ENCODE measurements at places on chromosomes 1 and 21. TPM values are rescaled to one million over a fixed set of nuclear protein-coding genes. Genes with fewer than 3 reads are reported as not detected.

DNA sequence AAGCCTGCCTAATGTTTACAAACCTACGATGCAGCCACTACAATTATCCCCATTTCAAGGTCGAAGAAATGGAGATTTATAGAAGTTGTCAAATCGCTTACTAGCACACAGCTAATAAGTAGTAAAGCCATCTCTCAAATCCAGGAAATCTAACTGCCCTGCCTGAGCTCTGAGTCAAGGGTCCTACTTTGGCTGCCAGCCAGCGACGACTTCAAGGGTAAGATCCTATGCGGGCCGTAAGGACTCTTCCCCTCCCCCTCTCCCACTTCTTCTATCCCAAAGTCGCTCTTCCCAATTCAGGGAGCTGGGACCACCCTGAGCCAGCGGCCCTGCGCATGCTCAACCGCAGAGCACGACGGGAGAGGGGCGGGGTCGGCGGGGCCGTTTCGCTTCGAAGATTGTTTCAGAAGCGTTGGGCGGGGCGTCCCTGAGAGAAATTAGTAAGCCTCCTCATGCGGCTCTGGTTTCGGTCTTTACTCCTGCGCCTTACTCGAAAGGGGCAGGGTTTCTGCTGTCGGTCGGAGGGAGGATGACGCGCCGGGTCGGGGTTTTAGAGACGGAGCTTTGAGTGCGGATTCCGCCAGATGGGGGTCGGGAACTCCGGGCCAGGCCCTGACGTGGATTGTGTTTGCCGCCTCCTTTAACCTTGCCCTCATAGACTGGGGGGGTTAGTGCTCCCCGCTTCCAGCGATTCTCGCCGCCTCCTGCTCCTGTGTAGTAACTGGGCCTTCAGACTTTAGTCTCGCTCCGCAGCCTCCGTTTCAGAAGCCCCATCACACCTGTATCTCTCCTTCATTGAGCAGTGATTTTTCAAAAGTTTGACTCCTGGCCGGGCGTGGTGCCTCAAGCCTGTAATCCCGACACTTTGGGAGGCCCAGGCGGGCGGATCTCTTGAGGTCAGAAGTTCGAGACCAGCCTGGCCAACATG is at the start of gene ZMYM1:
ZMYM1 (plus strand) TSS at position 383 of the 928 bp plus-strand sequence. CDS start 14,603 bp downstream, outside the sequence.
- DNase-seq: peak; percentile 84
- peak within 1 kb of the TSS; percentile 89 for H3K27ac ChIP-seq
- H3K36me3 ChIP-seq: no peaks in the 10 kb centered on the region
- peaks cover 20% of the 10 kb centered on the region for H3K4me1 ChIP-seq

- H3K36me3 ChIP-seq: no peaks in the 10 kb centered on the region
- DNase-seq: no peak
- H3K4me1 ChIP-seq: no peaks in the 10 kb centered on the region
- no peak overlapping the region for H3K27ac ChIP-seq
- H3K27me3 ChIP-seq: no peaks in the 10 kb centered on the region
- no peak overlapping the region for H3K4me3 ChIP-seq
Measured at GRCh38 chr1:115275216-115275615, 62.8 kb downstream of the NGF start.

- no peaks in the 10 kb centered on the region for H3K36me3 ChIP-seq
- no peak overlapping the region for H3K27ac ChIP-seq
- H3K27me3 ChIP-seq: no peaks in the 10 kb centered on the region
Measured at GRCh38 chr1:170735366-170736263, 71.7 kb downstream of the PRRX1 start.

DNA sequence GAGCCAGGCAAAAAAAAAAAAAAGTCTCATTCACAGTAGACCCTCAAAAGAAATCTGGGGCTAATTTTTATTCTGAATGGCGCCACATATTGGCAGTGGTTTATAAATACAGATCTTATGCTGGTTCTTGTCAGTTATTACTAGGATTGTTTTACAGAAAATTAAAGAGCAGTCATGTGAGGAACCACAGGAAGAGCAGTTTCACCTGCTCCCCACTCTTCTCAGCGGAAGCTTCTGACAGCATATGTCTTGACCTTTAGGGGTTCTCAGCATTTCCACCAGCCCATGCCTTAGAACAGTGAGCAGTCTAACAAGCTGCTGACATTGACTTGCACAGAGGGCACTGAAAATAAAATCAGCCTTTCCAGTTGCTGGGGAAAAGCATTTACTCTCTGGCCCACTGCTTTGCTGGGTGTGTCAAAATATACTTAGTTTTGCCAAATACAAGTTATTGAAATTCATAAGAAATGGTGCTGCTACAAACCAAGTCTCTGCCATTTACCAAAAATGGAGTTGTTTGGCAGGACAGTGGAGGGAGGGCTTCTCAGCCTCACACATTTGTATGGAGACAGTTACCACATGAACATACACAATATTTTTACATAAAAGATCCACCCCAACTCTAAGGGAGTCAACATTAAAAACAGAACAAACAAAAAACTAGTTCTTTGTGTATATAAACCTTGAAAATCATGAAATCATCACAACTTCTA is 144.2 kb downstream of the SYT2 start:
- H3K27me3 ChIP-seq: no peaks in the 10 kb centered on the region
- peaks cover 68% of the 10 kb centered on the region for H3K36me3 ChIP-seq
- H3K4me1 ChIP-seq: peaks cover 5% of the 10 kb centered on the region
- no peak for DNase-seq
- H3K4me3 ChIP-seq: no peak overlapping the region
- H3K27ac ChIP-seq: peak overlapping the region; percentile 74

The PTTG1IP gene
- total RNA-seq: 133 TPM

The SPTA1 gene
- total RNA-seq: not detected

GRCh38 chr21:38293765-38294164 is 37.0 kb downstream of the KCNJ15 start:
- H3K27ac ChIP-seq: no peak overlapping the region
- H3K36me3 ChIP-seq: no peaks in the 10 kb centered on the region
- H3K4me3 ChIP-seq: no peak overlapping the region
- peaks cover 20% of the 10 kb centered on the region for H3K4me1 ChIP-seq

GRCh38 chr1:224212618-224213061 is 29.6 kb downstream of the DEGS1 start:
- H3K4me1 ChIP-seq: peaks cover 42% of the 10 kb centered on the region
- no peaks in the 10 kb centered on the region for H3K36me3 ChIP-seq
- H3K27me3 ChIP-seq: no peaks in the 10 kb centered on the region
- no peak for DNase-seq
- H3K27ac ChIP-seq: peak overlapping the region; percentile 76
- H3K4me3 ChIP-seq: no peak overlapping the region

The COL8A2 gene
- 19.2 TPM for total RNA-seq

DNA sequence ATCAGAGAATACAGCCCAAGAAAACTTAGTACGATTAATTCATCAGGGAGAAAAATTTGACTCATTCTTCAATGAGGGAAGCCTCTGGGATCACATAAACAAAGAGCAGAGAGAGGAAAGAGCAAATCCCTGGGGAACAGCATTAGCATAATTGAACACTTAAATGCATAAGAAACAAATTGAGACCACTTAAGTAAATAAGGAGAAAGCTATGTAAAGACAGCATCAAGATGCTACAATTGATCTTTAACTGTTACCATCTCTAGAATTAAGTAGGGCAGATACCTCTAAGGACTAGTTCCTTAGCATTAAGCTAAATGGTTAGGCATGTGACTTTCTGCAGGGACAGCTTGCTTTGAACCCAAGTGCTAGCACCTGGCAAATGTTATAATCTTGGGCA is 265.1 kb upstream of the NEGR1 start:
- H3K36me3 ChIP-seq: no peaks in the 10 kb centered on the region
- no peaks in the 10 kb centered on the region for H3K27me3 ChIP-seq
- no peaks in the 10 kb centered on the region for H3K4me1 ChIP-seq
- H3K27ac ChIP-seq: no peak overlapping the region

The BEND5 gene
- total RNA-seq: 1.0 TPM

GRCh38 chr1:219812491-219813203 is 115.7 kb downstream of the SLC30A10 start:
- peak; percentile 82 for DNase-seq
- no peaks in the 10 kb centered on the region for H3K27me3 ChIP-seq
- no peak overlapping the region for H3K27ac ChIP-seq
- H3K36me3 ChIP-seq: no peaks in the 10 kb centered on the region

The HSD17B7 gene
- total RNA-seq: 30.8 TPM

The C1orf53 gene
- not detected for total RNA-seq

GRCh38 chr1:60797351-60797750 is 285.0 kb upstream of the NFIA start:
- H3K27ac ChIP-seq: no peak overlapping the region
- no peaks in the 10 kb centered on the region for H3K27me3 ChIP-seq
- no peak for DNase-seq
- no peaks in the 10 kb centered on the region for H3K36me3 ChIP-seq
- H3K4me3 ChIP-seq: no peak overlapping the region

DNA sequence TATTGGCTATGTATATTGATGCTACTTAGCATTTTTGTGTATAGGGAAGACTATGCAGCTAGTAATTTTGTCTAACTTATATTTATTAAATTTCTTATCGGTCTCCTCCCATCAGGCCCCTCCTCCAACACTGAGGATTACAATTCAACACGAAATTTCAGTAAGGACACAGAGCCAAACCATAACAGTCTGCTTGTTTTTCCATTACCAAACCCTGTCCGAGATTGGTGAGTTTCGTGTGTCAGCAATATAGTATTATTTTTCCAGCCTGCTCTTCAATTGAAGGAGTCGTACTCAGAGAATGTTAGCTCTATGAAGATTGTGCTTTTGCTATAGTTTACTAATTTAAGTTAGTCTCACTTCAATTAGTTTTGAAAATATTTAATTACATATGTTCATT is 1495.3 kb downstream of the MRPL39 start:
- H3K4me3 ChIP-seq: no peak overlapping the region
- H3K4me1 ChIP-seq: no peaks in the 10 kb centered on the region
- no peak overlapping the region for H3K27ac ChIP-seq
- DNase-seq: no peak

GRCh38 chr1:39955547-39956539 is 898 bp downstream of the MFSD2A start:
- peak; percentile 68 for DNase-seq
- no peaks in the 10 kb centered on the region for H3K36me3 ChIP-seq
- H3K27me3 ChIP-seq: no peaks in the 10 kb centered on the region
- H3K27ac ChIP-seq: peak overlapping the region; percentile 68
- peaks cover 34% of the 10 kb centered on the region for H3K4me1 ChIP-seq

DNA sequence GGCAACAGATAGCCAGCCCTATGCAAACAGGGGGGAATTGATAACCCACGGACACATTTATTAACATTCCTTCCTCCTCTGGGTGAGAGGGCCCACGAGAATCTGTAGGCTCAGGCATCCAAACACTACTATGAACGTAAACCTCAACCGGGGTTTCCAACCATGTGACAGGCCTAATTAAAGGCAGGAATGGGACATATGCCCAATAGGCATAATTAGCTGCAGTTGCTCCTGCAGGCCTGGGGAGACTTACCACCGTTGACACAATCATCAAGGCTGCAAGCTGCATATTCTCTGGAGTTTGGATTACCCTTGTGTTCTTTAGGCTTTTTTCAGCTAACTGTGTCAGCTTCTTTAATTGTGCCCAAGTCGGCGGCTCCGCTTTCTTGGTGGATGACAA is 22.2 kb upstream of the GBP1 start:
- no peaks in the 10 kb centered on the region for H3K36me3 ChIP-seq
- H3K27ac ChIP-seq: no peak overlapping the region
- no peaks in the 10 kb centered on the region for H3K27me3 ChIP-seq
- no peak for DNase-seq

The OLFML2B gene
- not detected for total RNA-seq

DNA sequence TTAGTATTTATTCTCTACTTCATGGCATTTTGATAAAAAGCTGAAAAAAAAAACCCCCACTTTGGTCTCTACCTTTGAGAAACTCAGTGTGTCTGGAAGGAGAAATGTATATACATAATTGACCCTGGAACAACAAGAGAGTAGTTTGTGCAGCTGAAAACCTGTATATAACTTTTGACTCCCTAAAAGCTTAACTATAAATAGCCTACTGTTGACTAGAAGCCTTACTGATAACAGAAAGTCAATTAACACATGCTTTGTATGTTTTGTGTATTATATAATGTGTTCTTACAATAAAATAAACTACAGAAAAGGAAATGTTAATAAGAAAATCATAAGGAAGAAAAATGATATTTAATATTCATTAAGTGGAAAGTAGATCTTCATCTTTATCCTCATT is 88.0 kb downstream of the NEK7 start:
- no peak overlapping the region for H3K4me3 ChIP-seq
- H3K27me3 ChIP-seq: no peaks in the 10 kb centered on the region
- H3K4me1 ChIP-seq: no peaks in the 10 kb centered on the region
- DNase-seq: no peak
- peaks cover 3% of the 10 kb centered on the region for H3K36me3 ChIP-seq

DNA sequence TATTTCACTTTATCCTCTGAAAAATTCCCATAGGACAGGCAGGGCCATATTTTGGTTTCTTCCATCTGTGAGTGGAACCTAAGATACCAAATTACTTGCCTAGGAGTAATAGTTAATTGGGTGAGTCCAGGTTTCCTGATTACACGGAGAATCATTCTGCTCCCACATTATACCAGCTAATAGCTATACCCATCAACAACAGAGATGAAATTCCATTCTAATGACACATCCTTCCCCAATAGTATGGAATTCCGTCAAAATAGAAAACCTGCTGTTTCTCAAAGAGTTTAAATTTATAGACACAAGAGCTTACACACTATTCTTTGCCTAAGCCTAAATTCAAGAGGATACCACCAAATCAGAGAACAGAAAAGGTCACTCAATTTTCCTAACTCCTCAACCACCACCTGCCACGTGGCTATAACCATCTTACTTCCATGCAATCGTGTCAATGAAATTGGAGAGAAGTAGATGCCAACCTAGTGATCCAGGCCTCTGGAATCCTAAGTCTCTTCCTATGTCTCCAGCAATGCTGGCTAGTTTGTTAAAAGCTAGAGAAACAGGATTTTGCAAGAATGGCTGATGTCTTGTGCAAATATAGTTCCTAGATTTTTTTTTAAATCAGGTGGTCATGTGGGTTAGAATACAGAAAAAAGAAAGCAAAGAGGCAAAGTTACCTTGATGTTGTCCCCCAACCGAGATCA is 6.2 kb downstream of the PPT1 start:
- H3K36me3 ChIP-seq: peaks cover 66% of the 10 kb centered on the region
- no peak for DNase-seq
- no peaks in the 10 kb centered on the region for H3K27me3 ChIP-seq
- no peak overlapping the region for H3K27ac ChIP-seq
- H3K4me1 ChIP-seq: no peaks in the 10 kb centered on the region
- H3K4me3 ChIP-seq: no peak overlapping the region

DNA sequence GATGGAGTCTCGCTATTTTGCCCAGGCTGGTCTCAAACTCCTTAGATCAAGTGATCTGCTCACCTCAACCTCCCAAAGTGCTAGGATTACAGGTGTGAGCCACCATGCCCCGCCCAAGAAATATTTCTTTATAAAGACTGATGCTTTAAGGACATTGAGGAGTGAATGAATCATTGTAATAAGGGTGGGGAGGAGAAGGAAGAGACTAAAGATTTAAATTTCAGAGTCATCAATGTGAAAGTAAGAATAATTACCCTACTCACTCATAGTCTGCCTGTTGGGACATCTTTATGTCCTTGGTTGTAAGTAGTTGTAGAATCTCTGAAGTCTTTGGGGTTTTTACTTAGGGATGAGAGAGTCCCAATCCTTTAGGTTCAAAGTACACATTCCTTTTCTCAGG is 7.3 kb downstream of the KDM1A start:
- H3K36me3 ChIP-seq: no peaks in the 10 kb centered on the region
- H3K4me1 ChIP-seq: no peaks in the 10 kb centered on the region
- H3K27ac ChIP-seq: no peak overlapping the region
- no peaks in the 10 kb centered on the region for H3K27me3 ChIP-seq
- no peak overlapping the region for H3K4me3 ChIP-seq
